Occipital lobe (tissue), 3 donors: ENCODE measurements at places on chromosomes 12 and 14.

DNA sequence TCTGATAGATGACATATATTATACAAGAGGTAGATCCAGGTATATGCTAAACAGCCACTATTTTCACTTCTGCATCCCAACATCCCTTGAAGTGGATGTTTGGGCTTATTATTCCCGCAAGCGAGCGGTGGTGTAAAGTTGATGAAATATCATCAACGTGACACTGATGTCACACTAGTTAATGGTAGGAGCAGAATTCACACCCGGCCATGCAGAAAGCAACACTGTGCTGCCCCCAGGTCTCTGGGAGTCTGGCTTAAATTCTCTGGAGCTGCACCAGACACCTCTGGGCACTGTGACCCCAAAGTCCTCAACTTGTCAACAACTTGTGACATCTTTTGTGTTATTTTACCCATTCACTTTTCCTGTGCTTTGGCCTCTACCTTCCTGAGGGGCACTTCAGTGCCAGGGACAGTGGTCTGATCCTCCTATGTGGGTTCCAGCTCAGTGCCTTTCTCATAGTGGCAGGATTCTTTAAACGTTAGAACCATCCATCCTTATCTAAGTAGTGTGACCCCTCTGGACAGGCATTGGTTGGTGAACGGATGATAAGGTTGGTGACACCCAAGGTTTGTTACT is 952 bp downstream of the DRAM1 start:
- no peak for DNase-seq

DNA sequence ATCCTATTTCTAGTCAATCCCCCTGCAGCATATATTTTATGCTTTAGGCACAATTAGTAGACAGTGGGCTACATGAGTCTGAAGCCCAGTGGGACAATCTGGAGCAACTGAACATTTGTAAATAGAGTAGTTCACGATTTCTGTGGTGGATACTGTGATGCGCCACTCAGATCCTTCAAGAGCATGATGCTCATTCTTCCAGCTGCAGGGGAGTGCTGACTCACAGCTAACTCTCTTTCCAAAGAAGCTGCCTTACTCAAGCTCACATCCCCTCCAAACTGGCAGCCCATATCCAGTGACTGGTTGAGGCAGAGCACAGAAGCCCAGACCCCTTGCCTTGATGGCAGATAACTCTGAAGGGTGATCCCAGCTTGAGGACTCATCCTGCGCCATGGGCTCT is 224.2 kb upstream of the EEA1 start:
- no peak for DNase-seq

- no peak for DNase-seq
These were observed 43.2 kb upstream of the EML1 start for GRCh38 chr14:99749763-99750715.

DNA sequence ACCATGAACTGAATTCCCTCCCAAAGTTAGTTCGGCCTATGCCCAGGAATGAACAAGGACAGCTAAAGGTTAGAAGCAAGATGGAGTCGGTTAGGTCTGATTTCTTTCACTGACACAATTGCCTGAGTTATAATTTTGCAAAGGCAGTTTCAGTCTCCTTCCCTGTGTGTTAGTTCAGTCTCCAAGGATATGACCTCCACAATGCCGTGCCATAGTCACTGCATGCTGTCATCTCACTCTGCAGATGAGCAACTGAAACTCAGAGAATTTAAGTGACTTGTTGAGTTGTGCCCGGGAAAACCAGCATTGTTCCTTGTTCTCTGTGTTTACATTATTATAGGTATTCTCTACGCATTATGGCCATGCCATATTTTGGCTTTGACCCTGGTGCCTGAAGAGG is 10.1 kb upstream of the SERPINA1 start:
- no peak for DNase-seq

- no peak for DNase-seq
These were observed 720.9 kb upstream of the TBX3 start for GRCh38 chr12:115404761-115405470.

GRCh38 chr14:76940021-76940760 is 88.3 kb downstream of the IRF2BPL start:
- no peak for DNase-seq

- no peak for DNase-seq
These were observed 27.5 kb downstream of the RFLNA start for GRCh38 chr12:124322271-124322998.

DNA sequence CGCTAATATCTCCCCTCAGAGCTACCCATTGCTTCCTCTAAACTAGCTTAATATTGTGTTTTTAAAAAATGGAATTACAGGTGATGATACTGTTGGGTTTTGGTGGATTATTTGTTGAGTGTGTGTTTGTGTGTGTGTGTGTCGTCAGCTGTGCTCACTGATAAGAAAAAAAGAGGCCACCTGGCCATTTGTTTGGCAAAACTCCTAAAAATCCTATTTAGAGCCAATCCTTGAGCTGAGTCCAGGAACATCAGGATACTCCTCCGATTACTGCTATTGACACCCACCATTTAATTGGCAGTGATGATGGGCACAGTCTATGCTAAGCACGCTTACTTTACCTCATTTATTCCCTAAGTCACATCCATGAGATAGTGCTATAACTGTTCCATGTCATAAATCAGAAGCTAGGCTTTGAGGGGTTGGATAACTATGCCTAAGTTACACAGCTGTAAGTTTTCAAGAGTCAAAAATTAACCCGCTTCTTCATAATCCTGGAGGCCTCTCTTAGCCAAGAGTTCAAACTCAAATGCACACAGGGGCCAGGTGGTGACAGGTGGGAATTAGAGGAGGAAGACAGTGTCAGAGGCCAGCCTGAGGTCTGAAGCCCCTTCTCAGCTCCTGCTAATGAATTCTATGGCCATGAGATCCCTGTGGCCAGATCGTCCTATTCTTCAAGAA is 1026.6 kb upstream of the TMEM132C start:
- no peak for DNase-seq

DNA sequence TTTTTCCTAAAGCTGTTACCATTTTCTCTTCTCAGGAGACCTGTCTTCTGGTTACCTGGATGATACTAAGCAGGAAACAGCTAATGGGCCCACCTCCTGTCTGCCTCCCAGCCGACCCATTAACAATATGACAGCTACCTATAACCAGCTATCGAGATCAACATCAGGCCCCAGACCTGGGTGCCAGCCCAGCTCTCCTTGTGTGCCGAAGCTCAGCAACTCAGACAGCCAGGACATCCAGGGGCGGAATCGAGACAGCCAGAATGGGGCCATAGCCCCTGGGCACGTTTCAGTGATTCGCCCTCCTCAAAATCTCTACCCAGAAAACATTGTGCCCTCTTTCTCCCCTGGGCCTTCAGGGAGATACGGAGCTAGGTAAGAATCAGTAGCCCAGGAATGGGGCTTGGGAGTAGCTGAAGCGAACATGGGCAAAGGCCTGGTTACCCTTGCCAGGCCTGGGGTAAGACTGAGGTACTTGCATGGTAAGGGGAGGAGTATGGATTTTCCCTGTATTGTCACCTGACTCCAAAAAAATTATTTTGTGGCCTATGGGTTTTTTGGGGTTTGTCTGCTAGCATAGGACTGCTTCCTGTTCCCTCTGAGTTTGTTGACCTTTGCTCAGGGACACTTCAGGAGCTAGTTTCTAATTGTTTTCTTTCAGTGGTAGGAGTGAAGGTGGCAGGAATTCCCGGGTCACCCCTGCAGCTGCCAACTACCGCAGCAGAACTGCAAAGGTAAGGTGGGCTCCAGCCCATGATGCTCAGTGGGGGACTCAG is 26.6 kb downstream of the TRAFD1 start:
- no peak for DNase-seq

- no peak for DNase-seq
These were observed 20.2 kb downstream of the PRKCH start for GRCh38 chr14:61341275-61342206.

DNA sequence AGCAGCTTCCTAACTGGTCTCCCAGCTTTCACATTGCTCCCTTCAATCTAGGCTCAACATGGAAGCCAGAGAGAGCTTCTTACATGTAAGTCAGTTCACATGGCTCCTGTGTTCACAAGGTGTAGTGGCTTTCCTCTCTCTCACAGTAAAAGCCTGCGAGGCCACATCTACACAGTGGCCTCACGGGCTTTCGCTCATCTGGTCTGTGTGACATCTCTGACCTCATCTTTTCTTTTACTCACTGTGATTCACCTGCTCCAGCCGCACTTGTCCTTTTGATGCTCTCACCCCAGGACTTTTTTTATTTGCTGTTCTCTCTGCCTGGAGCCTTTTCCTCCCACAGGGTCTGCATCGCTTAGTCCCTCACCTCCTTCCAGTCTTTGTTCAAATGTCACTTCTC is 122.1 kb downstream of the SLC5A8 start:
- DNase-seq: no peak

DNA sequence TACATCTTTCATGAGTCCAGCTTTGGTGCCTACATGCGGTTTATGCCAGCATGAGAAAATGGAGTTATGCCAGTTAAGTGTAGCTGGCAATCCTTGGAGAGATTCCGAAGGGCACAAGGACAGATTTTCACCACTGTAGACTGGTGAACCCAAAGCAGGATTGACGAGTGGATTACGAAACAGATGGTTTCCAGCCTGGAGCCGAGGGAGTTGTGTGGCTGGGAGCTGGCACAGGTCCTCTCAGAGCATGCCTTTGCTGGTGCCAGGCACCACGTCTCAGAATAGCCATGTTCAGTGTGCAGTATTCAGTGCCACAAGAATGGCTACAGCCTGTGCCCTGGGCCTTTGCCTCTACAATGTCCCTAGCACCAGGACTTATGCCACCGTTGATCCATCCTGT is 13.2 kb downstream of the KCNH3 start:
- peak; percentile 60 for DNase-seq

- no peak for DNase-seq
These were observed 53.5 kb downstream of the NOC4L start for GRCh38 chr12:132197581-132198354.

DNA sequence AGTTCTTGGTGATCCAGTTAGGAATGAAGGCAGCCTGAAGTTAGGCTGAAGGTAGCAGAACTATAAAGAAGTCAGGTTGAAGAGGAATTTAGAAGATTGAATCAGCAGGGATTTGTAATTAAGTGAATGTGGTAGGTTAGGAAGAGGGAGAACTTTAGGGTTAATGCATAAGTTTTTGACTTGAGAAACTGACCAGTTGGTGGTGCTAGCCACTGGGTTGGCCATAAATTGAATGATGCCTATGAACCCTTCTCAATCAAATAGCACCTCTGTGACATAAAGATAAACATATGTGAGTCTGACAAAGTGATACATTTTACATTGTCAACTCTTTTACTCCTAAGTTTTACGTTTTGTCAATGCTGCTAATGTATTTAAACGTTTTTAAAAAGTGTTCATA is 290.6 kb upstream of the NAV3 start:
- DNase-seq: no peak

DNA sequence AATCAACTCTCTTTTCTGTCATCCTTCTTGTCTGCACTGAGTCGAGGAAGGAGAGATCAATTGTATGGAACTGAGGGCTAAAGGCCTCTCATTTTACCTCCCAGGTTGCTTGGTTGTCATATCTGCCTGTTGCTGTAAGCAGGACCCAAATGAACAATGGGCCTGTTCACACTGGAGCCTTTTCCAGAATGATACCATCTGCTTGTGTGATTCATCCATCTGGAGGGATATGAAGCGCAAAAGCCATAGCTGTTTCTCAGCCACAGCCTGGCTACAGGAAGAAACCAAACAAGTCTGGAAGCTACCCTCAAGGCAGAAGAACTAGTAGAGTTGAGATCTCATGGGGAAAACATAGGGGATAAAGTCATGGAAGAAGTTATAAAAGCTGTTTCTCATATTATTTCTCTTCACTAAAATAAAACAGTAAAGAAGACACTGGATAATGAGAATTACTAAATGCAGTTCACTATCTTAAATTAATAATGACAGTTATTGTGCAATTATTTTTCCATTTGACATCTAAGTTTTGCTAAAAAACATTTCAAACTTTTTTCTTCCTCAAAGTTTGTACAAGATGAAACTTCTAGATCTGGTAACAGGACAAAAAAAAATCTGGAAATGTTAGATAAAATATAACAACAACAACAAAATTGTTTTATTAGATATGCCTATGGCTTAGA is 106.3 kb downstream of the SPTSSA start:
- DNase-seq: peak; percentile 43

DNA sequence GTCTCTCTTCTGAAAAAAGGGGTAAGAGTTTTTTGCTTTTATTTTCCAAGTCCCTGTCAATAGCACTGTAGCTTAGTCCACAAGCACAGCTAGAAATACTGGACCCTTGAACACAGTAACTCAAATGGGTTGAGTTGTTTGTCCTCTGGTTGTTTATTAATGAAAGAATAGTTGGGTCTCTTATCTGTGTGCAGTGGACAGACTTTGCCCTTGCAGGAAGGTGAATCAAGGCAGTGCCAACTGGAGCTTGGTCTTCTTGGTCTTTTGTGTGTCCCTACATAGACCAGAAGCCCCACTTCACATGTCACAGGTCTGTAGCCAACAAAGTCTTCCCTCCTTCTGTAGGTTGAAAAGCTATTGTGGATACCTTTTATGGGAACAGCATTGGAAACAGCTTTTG is 322.0 kb downstream of the AACS start:
- DNase-seq: no peak

GRCh38 chr12:30830751-30831150 is 76.0 kb upstream of the CAPRIN2 start:
- no peak for DNase-seq

- DNase-seq: no peak
These were observed 546.4 kb downstream of the MED13L start for GRCh38 chr12:115730975-115731541.

GRCh38 chr14:70796551-70796950 is 12.8 kb downstream of the MAP3K9 start:
- DNase-seq: no peak

DNA sequence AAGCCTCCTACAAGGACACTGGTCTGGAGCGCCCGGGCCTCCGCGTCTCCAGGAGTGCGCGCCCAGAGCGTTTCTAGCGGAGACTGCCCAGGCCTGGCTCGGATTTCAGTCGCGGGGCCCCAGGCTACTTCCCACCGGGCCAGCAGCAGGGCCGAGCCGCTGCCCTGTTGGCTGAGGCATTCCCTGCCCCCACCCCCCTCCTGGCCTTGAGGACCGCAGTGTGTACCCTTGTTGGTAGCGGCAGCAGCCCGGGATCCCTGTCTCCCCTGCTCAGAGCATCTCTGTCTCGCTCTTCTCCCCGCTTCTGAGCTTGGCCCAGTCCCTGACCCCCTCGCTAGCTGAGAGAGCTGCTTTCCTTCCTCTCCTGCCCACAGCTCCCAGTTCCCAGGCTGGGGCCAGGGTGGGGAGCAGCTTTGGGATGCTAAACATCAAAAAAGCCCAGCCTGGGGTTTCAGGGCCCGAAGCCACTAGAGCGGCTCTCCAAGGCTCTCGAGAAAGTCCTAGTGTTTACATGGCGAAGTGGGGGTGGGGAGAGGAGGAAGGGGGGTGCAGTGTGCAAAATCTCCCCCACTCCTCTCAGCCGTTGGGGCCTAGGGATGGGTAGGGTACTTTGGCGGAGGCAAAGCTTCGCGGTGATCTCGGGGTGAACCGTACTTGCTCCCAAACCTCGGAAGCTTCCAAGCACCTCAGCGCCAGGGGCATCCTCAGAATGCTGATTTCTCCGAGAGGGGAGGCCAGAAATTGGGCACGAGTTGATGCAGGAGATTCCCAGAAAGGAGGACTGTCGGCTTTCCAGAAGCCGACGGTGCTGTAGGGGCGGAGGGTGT is 6.4 kb downstream of the NKX2-1 start:
- DNase-seq: no peak

GRCh38 chr14:34409721-34410120 is 52.3 kb downstream of the SPTSSA start:
- DNase-seq: no peak
